ENCODE measurements at places on chromosomes 2 and 18.

- DNase-seq = no peak
Measured at GRCh38 chr2:238308177-238308576, 12.1 kb upstream of the TRAF3IP1 start.

DNA sequence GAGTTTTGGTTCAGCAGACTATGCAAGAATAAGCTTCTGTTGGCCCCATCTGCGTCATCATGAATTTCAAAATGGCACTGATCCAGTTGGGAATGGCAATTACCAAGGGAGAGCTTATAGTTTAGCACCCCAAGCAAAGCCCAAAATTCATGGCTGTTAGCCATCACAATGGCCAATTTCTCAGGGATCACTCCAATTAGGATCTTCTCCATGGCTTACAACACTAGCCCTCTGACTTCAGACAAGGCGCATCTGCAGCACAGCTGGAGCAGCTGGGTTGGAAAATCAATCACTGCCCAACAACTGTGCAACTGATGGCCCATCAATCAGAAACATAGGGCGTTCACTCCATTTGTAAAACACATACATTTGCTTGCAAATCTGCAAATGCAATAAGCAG lies 273.6 kb downstream of the SRBD1 start:
- no peak for DNase-seq

DNA sequence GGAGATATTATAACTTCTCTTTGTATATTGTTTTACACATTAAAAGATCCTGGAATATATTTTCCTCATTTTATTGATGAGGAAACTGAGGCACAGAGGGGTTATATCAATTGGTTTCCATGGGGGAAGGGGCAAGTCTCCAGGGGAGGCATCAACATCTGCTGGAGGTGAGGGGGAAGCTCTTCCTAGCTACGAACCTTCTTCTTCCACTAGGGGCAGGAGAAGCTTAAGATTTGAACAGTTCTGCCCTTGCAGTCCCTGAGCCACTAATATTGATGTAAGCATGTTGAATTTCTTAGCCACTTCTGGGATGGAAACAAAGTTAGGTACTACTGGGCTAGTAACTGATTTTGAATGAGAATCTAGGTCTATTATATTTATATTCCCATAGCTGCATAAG lies 140.1 kb upstream of the AQP4 start:
- DNase-seq = no peak

GRCh38 chr2:220347626-220348025 lies 720.2 kb downstream of the SLC4A3 start:
- no peak for DNase-seq

GRCh38 chr2:6978991-6979390 lies 61.8 kb downstream of the RNF144A start:
- DNase-seq = no peak
